ENCODE measurements at places on chromosomes 5 and 9.

DNA sequence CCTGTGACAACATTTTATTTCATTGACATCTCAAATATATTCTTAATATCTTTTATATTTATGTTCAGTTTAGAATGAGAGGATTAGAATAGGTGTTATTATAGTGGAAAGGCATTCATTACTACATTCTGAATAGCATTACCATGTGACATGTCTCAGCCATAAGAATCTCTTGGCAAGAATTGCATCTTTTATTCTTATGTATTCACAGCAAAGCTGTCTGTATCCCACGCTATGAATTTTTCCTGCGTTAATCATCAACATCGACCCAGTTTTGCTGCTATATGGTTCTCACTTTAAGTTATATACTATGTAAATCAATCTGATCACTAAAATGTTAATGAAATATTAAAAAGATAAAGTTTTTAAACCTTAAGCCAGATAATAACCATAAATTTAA, 248.6 kb downstream of the TMEM232 start:
- DNase-seq = no peak

GRCh38 chr9:29285818-29286217, 1712.5 kb upstream of the C9orf72 start:
- DNase-seq = no peak

DNA sequence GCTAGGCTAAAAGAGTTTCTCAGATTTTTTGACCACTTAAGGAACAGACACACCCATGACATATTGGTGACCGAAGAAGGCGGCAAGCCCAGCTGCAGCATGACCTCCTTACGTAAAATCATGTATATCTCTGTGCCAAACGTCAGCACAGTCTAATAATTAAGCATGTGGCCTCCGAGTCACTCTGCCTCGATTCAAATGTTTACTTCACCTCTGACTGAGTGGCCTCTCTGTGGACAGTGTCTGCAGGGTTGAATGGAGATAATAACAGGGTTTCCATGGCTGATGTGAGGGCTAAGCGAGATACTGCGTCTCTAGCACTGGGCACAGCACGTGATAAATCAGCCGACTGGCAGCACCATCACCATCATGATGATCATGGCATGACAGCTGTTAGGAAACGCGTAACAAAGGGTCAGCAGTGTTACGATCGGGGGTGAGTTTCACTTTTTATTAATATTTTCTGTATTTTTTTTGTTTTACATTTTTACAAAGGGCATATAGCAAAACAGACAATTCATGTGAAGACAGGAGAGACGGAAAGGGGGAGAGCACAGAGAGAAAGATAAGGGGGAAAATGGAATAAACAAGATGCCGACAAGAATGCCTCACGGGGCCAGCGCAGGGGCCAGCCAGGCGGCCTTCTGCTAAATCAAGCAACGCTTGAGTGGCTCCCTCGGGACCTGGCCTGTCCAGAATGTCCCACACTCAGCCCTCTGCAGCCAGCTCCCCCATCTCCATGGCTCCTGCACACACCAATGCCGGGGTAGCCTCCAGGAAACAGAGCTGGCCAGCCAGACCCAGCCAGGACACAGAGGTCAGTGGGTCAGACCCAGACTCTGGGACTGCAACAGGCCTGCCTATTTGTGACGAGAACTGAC, 60.3 kb downstream of the ADAMTS2 start:
- no peak for DNase-seq

DNA sequence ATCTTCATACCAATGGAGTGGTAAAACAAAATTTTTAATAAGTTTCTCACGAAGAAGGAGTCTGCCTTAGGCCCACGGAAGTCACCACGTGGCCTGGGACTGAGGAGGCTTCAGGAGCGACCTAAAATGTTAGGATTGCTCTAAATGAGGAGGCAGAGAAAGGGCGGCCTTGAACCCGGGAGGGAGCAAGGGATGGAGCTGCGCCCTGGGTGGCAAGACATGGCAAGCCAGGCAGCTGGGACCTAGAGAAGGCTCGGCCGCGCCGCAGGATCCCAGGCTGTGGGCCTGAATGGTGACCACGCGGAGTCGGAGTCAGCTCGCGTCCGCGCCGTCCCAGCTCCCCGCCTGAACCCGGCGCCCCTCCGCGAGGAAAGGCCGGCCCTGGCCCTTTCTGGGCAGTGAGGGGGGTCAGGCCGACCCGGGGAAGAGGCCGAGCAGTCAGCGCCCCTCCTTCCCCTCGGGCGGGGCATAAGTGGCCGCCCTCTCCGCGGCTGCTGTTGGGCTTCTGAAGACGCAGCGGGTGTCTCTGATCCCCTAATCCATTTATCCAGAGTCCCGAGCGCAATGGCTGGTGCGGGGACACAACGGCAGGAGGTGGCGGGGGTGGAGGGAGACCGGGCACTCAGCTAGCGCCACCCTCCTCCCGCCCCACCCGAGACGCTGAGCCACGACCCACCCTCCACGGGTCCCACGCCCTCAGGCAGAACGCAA, 10.6 kb downstream of the IRX1 start:
- DNase-seq = no peak

DNA sequence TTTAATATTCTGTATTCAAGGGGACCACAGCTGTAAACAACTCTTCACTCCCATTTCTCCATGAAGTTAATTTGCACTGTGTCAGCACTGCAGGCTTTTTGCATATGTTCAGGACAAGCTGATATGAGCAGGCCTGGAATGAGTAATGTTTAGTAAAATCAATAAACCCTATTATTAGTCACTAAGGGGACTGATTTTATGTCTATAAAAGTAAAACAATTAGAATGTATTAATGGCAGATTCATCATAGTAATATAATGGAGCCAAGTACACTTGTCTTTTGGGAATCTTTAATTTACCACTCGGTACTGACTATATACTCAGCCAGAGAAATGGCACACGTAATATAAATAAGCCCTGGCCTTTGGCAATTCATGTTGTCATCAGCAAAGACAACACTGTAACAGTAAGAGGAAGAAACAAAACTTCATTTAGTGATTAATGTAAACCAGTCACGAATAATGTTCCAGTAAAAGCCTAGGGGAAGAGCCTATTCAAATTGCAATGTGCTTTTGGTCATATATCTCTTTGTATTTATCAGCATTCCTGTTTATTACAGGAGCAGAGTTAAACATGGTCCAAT, 111.6 kb downstream of the ZNF608 start:
- DNase-seq = no peak

DNA sequence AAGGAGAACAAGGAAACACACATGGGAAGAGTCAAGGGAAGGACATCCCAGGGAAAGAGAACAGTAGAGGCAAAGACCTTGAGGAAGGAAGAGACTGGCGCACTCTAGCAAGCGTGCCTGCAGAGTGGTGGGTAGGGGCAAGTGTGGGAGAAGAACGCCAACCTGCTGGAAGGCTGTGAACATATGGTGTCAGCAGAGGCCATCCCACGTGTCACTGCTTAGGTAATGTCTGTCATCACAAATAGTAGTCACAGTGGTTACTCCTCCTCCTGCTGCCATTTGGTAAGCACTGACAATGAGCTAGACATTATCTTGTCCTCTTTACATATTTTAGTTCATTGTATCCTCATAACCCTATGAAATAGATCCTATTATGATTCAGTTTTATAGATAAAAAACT, 206.4 kb upstream of the TRIM32 start:
- DNase-seq = no peak

DNA sequence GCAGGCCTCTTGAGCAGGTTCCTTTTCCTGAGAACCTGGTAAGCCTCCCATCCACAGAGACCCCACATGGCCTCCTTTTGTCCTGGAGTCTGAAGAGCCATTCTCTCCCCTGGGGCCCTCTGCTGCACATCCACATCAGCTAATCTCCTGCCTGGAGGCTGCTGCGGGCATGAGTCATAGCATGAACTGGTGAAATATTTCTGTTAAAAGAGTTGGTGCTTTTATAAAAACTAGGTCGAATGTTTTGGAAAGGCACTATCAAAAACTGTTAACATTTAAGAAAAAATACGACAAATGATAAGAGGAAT, 399.4 kb downstream of the CTNND2 start:
- no peak for DNase-seq

GRCh38 chr9:128825923-128826700, 3.5 kb downstream of the SPOUT1 start:
- no peak for DNase-seq

DNA sequence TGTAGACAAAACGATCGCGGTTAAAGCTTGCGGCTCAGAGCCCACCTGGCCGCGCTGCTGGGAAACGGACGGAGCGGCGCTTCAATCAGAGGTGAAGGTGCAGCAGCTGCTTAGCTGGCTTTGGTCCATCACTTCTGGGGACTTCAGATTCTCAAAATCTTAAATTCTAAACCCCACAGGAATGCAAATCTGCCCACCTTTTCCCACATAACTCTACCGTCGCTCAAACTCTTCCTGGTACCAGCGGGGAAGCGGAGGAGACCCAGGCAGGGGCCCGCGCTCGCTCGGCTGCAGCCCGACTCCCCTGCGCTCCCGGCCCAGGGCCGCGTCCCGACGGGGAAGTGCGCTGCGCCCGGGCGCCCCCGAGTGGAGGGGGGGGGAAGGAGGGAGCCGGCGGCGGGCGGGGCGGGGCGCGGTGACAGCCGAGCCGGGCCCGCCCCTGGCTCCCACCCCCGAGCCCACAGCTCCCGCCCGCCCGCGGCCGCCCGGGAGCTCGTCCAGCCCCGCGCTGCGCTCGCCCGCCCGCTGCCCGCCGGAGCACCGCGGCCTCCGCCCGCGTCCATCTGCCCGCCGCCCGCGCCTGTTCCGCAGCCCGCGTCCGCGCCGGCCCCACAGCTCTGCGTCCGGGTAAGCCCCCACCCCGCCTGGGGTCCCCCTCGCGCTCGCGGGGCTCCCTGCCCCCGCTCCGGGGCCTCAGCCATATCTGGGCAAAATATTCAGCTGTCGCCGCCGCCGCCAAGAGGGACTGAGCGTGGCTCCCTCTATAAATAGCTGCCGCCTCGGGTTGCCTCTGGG, at the start of gene TMOD1:
TMOD1 (plus strand) TSS at position 490 of the 795 bp plus-strand sequence. CDS start 22,523 bp downstream, outside the sequence.
- DNase-seq = peak; percentile 39

GRCh38 chr5:126921241-126922091, 108.9 kb downstream of the MARCHF3 start:
- DNase-seq = no peak

DNA sequence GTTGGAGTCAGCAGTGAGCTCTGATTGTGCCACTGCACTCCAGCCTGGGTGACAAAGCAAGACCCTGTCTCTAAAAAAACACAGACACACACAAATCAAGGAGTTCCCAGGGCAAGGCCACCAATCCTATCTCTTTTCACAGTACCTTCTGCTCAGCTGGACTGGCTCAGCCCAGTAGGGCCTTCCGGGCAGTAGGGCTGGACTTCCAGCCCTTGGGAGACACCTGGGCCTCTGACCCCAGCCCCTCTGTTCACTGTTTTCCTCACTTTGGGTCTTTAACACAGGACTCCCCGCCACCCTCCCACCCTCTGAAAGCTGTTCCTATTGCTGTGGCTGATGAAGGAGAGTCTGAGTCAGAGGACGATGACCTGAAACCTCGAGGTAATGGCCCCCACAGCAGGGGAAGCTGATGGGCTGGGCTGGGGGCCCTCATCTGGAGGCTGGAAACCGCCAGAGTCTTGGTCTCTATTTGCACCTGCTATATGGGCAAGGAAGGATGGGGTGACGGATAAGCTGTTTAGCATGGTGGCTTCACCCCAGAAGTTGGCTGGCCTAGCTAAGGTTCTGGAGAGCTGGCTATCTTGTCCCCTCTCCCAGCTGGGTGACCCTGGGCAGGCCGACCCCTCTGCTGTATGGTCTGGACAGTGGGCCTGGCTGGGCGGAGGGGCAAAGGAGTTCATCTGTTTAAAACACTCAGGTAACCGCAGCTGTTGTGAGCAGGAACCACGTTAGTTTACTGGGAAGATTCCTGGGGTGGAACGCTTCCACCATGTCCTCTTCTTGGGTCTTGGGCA, 25.6 kb downstream of the USP20 start:
- DNase-seq = no peak

- DNase-seq = no peak
Observed at GRCh38 chr9:19994296-19994695, 205.5 kb upstream of the SLC24A2 start.

Measured in progenitor cell of endocrine pancreas (in vitro differentiated cells).